ENCODE measurements at places on chromosomes 2 and 18.

DNA sequence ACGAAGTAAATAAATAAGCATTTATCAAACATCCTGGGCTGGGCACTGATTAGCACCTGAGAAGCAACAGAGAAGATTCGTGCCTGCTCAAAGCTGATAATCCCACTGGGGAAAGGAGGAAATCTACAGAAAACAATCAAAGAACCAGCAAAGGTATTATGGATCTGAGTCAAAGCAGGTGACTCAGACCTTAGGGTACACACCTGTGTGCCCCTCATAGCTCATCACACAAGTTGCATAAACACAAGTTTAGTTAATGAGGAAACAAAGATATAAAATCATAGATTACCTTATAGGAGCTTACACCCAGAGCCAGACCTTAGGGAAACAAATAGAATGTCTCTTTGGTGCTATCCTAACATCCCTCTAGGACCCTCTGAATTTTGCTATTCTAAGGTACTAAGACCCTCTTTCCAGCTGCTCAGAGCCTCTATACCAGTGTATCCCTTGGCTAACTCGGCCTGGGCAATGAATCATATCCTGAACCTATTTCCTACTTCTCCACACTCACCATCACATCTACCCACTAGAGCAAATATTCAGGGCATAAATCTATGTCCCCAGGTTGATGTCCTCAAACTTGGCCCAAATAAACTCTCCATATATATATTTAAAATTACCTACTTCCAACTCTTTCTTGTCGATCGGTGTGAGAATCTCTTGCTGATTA, 19.3 kb upstream of the CTIF start:
- no peak for DNase-seq

GRCh38 chr2:8633735-8634313, 48.0 kb upstream of the ID2 start:
- no peak for DNase-seq

DNA sequence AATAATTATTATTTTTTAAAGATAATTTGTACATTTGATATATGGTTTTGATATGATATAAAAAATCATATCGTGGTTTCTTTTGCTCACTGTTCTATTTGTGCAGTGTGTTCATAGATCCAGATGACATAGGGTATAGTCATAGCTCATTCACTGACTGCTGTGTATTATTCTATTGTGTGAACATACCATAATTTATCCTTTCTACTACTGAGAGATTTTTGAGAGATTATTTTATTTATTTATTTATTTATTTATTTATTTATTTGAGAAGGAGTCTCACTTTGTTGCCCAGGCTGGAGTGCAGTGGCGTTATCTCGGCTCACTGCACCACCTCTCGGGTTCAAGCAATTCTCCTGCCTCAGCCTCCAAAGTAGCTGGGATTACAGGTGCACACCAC, 39.0 kb downstream of the FER1L5 start:
- DNase-seq = no peak

DNA sequence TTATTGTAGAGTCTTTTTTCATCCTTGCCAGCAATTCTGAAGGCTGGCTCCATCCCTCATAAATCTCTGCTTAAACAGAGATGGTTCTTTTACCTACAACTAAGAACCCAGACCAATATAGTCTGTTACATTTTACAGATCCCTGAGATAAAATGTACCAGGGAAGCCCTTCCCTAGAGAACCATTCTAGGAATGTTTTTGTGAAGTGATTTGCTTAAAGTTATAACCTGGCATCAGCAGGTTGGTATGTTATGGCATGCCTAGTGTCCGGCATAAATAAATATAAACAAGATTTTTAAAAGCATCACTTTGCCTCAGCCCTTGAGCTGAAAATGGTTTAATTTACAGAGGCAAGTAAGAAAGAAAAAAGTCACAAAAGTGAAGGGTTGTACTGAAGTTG, 18.5 kb upstream of the NPAS2 start:
- DNase-seq = no peak

- DNase-seq = no peak
Measured at GRCh38 chr18:21314724-21315123, 72.7 kb downstream of the GREB1L start.

DNA sequence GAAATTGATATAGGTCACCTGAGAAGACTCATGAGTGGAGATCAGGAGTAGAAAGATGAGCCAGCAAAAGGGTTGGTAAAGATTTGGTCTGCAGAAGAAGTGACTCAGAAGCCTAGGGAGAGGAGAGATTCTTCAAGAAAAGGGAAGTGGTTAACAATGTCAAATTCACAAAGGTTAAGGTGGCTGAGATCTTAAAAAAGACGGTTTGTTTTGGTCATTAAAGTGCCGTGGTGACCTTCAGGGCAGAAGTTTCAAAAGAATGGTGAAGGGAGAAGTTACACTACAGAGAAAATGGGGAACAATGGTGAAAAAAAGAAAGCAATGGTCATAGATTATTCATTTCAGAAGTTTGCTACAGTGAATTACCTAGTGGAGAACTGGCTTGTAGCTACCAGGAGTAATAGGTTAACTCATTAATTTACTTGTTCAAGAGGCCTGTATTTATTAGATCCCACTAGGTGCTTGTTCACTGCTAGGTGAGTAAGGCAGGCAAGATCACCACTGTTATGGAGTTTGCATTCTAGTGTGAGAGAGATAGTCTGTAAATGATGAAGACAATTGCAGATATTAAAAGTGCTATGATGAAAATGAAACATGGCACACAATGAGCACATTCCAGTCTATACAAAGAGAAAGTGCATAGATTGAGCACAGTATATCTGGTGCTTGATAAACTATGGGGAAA, 43.0 kb downstream of the FBXO48 start:
- no peak for DNase-seq

DNA sequence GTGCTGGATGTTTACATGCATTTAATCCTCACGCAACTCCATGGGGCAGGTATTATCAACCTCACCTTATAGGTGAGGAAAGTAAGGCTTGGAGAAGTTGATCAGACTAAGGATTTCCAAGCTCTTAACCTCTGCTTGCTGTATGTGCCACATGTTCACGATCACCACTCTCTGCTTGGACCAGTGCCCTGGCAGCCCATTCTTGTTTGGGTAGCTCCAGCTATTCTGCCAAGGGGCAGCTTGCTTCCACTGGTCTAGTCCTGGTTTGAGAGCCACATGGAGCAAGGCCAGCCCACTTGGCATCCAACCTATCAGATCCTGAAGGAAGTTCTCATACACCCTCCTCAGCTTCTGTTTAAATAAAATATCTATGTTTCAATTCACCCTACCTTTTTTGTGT, 14.3 kb downstream of the PLB1 start:
- no peak for DNase-seq

DNA sequence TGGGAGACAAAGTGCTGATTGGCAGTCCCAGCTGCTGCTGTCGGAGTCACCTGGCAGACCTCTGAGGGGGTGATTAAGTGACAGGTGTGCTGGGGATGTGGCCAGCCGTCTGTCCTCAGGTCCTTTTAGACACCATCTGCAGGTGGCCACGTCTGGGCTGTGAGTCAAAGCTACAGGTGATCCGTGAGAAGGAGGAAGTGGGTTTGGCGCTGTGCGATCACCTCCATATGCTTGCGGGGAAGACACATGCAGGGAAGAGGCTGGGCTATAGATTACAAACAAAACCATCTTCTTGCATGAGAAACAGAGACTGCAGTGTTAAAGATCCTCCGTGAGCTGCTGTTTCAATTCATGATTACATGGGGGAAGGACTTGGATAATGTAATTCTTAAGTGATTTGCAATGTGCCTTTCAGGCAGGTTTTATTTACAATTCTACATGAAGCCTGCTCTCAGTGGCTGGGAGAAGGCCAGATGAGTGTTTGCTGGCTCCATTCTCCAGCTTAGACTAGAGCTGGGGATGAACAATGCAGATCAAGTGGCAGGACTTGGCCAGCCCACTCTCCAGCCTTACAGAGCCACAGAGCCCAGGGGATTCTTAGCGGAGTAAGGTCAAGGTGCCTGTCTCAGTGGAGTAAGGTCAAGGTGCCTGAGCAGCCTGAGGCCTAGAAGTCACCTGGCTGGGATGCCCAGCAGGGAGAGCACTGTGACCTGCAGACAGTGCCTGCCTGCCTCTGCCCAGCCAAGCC, 87.8 kb downstream of the LYPD1 start:
- no peak for DNase-seq

DNA sequence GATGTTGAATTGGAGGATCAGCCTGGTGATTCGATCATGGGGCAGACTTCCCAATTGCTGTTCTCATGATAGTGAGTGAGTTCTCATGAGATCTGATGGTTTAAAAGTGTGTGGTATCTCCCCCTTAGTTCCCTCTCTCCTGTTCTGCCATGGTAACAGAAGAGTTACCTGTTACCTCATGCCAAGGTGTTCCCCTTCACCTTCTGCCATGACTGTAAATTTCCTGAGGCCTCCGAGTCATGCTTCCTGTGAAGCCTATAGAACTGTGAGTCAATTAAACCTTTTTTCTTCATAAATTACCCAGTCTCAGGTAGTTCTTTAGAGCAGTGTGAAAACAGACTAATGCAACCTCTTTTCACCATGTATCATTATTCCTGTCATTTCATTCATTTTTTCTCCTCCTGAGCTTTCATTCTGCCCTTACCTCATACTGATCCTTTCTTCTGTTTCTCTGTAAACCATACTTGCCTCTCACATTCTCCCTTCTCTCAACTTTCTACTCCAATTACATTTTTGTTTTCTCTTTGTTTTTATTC, 22.0 kb downstream of the STARD6 start:
- DNase-seq = no peak

- no peak for DNase-seq
Measured at GRCh38 chr2:197954328-197954727, 149.9 kb downstream of the PLCL1 start.

DNA sequence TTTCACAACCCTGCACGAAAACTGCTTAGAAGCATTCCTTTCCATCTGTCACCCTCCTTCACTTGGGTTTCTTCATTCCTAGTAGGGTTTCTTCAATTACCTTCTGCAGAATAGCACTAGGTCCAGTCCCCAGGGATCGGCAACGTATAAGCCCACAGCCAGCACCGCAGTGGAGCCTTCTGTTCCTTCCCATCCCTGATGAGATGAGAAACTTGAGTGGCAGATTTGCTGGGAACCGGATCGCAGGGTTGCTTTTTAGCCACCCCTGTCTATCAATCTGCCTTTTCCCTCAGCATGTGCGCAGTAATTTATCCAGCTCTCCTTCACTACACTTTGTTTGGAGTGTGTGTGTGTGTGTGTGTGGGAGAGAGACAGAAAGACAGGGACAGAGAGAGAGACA, 94.2 kb downstream of the CD8B2 start:
- DNase-seq = no peak

- no peak for DNase-seq
Measured at GRCh38 chr2:74007121-74007520, 22.4 kb downstream of the TET3 start.

DNA sequence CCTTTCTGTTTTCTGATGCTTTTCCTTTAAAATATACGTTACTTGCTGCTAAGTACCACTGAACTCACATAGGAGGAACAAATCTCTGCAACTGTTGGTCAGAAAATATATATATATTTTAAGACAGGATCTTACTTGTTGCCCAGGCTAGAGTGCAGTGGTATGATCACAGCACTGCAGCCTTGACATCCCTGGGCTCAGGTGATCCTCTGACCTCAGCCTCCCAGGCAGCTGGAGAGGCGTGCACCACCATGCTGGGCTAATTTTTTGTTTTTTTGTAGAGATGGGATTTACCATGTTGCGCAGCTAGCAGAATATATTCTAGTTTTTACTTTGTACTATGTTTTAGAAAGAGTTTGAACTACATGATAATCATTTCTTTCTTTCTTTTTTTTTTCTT, 51.5 kb downstream of the EHBP1 start:
- no peak for DNase-seq

DNA sequence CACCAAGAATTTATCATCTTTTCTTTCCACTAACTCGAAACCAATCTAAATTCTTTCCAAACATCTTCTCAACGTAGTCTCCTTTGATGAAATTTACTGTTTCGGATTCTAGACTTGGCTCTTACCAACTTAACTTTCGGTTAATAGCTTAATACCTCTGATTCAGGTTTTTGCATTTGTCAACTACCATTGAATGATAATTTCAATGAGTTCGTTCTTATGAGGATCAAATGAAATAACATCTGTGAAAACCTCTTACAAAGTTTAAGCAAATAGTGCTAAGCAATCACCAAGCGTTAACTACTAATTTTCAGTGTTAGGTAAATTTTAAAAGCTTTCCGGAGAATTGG, 593 bp upstream of the NRBP1 start:
- DNase-seq = no peak

- no peak for DNase-seq
Measured at GRCh38 chr2:153495725-153496124, 17.2 kb upstream of the RPRM start.

DNA sequence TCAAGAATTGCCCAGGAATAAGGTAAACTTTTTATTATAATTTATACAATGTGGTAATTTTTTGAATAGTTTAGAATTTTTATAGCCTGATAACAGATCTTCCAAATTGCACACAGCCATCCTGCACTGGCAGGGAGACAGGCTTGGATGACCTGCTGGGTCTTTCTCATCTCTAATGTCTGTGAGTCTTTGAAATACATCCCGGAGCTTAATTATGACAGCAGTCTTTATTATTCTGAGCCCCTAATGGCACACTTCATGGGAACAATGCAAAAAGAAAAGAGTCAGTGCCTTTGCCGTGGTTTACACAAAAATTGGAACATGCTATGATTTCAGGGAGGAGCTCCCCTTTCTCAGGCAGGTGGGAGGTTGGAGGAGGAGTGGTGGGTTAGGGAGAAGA, 71.0 kb downstream of the TMEM182 start:
- DNase-seq = no peak

DNA sequence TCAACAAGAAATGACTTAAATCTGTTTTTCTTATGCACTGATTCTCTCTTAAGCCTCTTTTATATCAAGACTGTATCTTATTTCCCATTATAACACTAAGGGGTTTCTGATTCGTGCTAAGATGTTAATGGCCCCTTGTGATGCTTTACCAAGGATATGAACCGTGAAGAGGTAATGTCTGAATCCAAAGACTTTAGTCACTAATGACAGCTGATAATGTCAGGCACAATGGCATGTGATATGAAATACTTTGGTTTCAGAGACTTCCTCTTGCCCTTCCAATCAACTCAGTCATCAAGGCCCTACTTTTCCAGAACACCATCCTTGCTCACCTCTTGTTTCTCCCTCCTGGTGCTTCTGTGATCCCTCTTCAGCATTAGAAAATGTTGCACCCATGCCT, 262.8 kb downstream of the KCNE4 start:
- no peak for DNase-seq

- DNase-seq = no peak
Measured at GRCh38 chr2:98374958-98375570, 28.8 kb downstream of the CNGA3 start.

DNA sequence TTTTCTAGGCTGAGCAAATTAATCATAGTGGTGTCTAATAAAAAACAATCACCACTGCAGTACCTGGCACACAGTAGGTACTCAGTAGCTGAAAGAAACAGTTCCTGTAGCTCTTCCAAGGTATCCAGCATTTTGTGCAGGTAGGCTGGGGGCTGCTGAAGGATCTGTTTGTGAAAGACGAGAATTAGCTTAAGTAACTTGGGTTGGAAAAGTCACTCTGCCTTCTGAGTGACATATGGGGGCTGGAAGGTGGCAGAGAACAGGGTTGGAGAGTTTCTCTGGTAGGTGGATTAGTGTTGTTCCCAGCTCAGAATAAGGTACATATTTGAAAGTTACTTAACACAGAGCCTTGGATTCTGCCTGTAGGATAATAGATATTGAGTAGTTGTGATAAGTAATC, 72.8 kb downstream of the FMNL2 start:
- no peak for DNase-seq
